ENCODE measurements at places on chromosomes 6 and 20.

DNA sequence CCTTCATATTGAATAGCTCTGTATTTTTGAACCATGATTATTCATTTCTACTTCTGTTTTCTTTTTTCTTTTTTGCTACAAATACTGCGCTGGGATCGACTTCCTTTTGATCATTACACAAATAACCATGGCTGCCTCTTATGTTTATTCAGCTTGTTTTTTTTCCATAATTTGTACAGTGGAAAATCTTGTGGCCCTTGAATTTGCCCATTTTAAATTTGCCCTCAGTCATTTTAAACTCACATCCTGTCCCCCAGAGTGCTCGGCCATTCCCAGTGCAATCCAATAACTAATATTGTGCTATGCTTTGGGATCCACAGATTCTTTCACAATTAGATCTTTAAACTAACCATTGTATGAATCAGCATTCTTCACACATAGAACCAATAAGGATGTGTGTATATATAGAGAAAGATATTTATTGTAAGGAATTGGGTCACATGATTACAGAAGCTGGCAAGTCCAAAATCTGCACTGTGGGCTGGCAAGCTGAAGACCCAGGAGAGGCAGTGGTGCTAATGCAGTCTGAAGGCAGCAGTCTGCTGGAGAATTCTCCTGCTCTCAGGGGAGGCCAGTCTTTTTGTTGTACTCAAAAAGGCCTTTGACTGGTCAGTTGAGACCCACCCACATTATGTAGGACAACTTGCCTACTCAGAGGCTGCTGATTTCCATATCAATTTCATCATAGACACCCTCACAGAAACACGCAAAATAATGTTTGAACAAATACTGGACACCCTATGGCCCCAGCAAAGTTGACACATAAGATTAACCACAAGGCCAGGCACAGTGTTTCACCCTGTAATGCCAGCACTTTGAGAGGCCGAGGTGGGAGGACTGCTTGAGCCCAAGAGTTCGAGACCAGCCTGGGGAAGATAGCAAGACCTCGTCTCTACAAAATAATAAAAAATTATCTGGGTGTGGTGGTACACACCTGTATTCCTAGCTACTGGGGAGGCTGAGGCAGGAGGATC lies 147.1 kb downstream of the MTHFD1L start:
- no peak for DNase-seq

- DNase-seq, result no peak
Measured at GRCh38 chr6:146312608-146313007, 231.0 kb upstream of the RAB32 start.

DNA sequence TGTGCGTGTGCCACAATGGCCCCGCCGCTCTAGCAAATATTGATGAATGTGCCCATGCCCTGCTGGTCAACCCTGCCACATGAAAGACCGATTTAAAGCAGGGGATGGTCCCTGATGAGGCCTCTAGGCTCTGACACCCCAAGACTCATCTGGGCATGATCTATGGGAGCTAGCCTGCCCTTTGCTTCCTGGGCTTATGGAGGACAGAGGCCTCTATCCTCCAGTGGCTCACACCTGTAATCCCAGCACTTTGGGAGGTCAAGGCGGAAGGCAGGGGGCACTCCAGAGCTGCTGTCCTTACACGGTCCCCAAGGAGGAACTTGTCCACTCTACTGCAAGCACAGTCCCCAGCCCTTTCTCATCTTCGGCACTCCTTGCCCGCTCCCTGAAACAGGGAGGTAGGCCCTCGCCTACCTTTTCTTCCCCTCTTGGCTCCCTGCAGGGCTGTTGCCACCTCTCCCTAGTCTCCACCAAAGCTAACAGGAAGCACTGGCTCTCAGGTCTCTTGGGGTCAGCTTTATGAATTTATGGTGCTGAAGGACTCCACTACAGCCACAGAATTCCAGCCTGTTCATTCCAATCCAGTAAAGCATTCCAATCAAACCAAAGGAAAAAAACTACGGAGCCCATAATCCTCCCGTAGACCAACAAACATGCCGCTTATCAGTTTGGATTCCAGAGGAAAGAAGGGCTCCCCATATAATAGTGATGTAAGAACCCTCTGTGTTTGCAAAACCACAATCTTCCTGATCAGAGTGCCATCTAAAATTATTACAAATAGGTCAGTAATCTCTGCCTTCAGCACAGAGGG lies 48.7 kb upstream of the FOXQ1 start:
- no peak for DNase-seq

- DNase-seq, result no peak
Measured at GRCh38 chr6:158244373-158244772, 67.9 kb upstream of the TULP4 start.

GRCh38 chr6:36949636-36950035 lies 4.9 kb upstream of the PI16 start:
- no peak for DNase-seq

DNA sequence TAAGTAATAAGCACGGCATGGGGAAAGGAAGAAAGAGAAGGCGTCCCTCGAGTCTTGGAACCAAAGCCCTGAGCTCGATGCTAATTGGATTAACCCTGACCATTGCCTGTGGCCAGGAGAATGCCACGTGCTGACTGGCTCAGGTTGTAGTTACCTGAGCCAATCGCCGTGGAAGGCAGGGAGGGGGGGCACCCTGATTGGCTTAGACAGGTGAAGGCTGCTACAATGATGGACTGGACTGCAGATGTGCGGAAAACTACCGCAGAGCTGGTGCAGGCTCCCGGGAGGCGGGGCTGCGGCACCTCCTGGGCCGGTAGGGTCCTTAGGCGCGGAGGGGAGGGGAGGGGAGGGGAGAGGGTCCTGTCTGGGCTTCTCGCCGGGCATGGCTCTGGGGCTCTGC lies 121.3 kb downstream of the TFAP2C start:
- DNase-seq, result peak; percentile 76

DNA sequence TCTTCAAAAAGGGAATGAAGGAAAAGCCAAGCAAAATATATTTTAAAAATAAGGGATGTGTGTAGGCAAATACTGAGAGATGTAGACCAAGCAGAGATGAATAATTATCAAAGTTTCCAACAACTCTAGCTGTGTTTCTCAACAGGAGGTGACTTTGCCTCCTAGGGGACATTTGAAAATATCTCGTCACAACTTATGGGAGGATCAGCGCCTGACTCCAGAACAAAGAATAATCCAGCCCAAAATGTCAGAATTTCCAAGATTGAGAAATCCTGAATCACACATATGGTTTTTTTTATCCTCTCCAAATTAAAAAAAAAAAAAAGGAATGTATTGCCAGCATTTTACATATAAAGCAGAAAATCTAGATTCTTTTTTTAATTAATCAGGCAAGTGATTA lies 241.2 kb upstream of the ZFP64 start:
- no peak for DNase-seq

GRCh38 chr6:126388104-126388598 lies 48.2 kb downstream of the CENPW start:
- no peak for DNase-seq

GRCh38 chr6:96465321-96465903 lies 56.2 kb upstream of the UFL1 start:
- DNase-seq, result no peak

DNA sequence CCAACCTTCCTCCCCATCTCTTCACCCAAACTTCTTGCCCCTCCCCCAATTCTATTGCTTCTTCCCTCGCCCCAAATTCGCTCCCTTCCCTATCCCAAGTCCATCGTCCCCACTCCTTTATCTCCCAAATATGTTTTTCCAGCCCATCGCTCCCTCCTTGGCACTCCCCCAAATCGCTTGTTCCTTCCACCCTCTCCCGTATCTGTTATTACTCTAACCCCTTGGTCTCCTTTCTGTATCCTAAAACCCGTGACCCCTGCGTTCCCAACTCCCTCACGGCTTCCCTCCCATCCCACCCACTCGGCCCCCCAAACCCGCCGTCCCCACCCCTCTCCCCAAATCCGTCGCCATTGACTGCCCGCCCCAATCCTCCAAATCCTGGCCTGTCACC lies 584 bp downstream of the MTCH1 start:
- no peak for DNase-seq

- peak; percentile 88 for DNase-seq
Measured at GRCh38 chr20:46174469-46175126, 56.5 kb downstream of the CD40 start.

GRCh38 chr6:146679386-146679785 lies 80.6 kb downstream of the ADGB start:
- DNase-seq, result no peak

DNA sequence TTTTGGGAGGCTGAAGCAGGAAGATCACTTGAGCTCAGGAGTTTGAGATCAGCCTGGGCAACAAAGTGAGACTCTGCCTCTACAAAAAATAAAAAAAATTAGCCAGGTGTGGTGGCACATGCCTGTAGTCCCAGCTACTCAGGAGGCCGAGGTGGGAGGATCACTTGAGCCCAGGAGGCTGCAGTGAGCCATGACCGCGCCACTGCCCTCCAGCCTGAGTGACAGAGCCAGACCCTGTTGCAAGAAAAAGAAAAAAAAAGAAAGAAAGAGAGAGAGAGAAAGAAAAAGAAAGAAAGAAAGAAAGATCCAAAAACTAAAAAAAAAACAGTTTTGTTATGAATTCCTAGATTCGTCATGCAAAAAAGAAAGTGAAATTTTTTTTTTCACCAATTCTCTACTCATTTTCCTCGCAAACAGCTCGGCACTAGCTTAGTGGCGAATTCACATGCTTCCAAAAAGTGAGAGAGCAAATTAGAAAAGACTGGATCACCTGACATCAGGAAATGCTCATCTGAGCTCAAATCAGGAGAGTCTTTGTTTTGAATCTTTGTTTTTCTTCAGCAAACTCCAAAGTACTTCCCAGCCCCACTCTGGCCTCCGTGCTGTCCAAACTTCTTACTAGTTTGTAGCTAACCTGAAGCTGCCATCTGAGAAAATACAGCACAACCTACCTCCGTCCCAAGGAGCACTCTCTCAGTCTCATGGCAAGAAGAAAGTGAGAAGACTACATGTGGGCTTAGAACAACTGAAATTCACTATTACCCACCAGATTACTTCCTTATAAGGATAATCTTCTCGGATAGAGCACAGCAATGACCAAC lies 27.0 kb downstream of the IPCEF1 start:
- no peak for DNase-seq
